Lung (tissue), 17 donors: ENCODE measurements at places on chromosomes 7 and 10. TPM values are rescaled to one million over a fixed set of nuclear protein-coding genes. Genes with fewer than 3 reads are reported as not detected.

CALHM2 gene
- total RNA-seq: 11.7 TPM

NOS3 gene
- total RNA-seq: 11.9 TPM

OPN4 gene
- 0.12 TPM for total RNA-seq

GRCh38 chr10:125824736-125825135 lies 1.4 kb downstream of the BCCIP start:
- H3K36me3 ChIP-seq: peaks cover 15% of the 10 kb centered on the region
- no peak overlapping the region for H3K27ac ChIP-seq
- H3K4me3 ChIP-seq: no peak overlapping the region

GRCh38 chr7:85682833-85683620 lies 496.2 kb upstream of the SEMA3D start:
- H3K4me3 ChIP-seq: no peak overlapping the region
- no peak overlapping the region for H3K27ac ChIP-seq
- H3K36me3 ChIP-seq: no peaks in the 10 kb centered on the region
- no peak for DNase-seq
- H3K4me1 ChIP-seq: no peaks in the 10 kb centered on the region

DNA sequence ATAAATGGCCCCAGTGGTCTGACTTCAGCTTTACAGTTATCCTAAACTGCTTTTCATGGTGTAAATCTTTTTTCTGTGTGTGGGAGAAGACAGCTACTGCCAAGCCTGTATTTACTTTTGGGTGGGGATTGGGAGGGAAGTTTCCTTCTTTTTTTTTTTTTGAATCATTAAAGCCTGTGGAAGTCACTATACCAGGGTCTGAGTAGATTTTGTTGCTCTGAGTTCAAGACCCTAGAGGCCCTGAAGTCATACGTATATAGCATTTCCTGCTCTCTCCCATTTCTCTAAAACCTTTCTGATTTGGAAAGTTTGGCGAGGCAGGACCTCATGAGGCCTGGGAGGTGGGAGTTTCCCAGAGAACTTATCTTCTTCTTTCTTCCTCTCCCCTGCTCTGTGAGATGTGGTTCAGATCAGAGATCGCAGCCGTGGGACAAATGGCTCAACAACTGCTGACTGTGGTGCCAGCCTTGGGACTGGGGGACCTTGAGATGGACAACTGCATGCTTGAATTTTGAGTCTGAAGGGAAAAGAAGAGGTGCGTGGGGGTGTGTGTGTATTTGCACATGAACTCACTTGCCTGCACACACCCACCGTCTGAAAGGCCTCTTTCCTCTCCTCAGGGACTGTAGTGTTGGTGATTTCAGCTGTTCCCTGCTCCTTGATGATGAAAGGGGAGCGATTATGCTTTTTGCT lies 18.1 kb downstream of the LRMDA start:
- H3K27me3 ChIP-seq: no peaks in the 10 kb centered on the region
- H3K36me3 ChIP-seq: peaks cover 1% of the 10 kb centered on the region
- DNase-seq: no peak
- H3K4me3 ChIP-seq: no peak overlapping the region
- H3K4me1 ChIP-seq: no peaks in the 10 kb centered on the region
- no peak overlapping the region for H3K27ac ChIP-seq
